Activated gamma-delta T cell treated with anti-CD3 and anti-CD28 coated beads, Interleukin-2, amount 50 U/mL, for 16 hours (primary cell): ENCODE measurements at places on chromosomes 3 and 15.

DNA sequence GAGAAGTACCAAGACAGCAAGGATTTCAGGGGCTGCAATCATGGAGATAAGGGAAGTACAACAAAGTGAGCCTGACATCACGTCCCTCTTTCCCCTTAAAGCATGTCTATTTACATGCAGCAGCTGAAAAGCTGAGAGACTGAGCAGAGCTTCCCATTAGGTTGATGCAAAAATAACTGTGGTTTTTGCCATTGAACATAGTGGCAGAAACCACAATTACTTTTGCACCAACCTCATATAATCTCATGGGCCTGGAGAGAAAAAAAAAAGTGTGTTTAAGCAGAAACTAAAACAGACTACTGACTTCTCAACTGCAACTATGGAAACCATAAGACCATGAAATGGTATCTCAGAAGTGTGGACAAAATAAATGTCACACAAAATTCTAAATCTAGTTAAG, 48.3 kb downstream of the CCDC12 start:
- no peak for DNase-seq

GRCh38 chr15:100572362-100572983, 29.5 kb downstream of the LINS1 start:
- no peak for DNase-seq

GRCh38 chr3:13515786-13516759, 32.9 kb upstream of the FBLN2 start:
- DNase-seq = no peak

DNA sequence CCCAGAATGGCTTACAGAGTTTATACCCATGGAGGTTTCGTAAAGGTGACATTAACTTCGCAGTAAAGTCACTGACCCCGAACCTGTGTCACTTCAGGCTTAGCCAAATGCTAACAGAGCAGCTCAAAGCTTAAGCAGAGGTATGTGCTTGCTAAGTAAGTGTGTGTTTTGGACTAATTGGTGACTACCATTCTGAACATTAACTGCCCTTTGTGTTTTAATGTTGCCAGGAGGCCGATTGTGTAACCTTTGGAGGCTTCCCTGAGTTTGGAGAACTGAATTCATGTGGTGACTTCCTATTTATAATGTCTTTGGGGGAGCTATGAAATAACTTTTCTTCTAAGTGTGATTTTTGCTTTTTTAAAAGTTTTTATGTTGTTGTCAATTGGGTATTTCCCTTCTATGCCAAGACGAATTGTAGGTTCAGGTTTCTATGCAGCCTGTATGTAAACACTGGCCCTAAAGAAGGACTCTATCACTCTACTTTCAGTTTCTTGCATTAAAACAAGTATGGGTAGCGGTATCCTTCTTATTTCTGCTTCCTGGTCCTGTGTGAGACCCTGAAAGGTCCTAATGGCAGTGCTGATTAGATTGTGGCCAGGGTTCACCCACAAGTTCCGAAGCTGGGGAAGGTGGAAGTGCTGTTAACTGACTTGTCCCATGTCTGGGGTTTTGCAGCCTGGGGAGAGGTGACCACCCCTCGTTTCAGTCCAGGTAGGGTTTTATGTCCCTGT, 86.3 kb downstream of the IGF1R start:
- no peak for DNase-seq
